ENCODE measurements at places on chromosomes 16 and 17.

DNA sequence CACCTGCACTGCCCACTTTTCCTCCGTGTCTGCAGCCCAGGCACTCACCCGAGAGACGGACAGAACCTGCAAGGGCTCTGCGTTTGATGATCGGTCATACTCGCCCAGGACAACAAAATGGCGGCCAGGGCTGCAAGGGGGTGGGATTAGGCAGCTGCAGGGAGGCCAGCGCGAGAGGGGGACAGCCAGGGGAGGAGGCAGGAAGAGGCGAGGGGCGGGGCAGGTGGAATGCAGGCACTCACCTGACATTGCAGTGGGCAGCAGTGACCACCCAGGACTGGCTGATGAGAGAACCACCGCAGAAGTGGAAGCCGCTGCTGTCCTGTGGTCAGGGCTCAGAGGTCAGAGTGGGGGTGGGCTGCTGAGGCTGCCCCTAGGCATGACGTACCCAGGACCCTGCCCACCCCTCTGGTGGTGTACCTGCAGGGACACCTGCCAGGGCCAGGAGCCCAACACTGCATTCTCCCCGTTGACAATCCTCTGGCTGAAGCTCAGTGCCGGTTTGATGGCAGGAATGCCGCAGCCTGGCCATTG is 917 bp downstream of the CTRL start:
- no peak for DNase-seq

DNA sequence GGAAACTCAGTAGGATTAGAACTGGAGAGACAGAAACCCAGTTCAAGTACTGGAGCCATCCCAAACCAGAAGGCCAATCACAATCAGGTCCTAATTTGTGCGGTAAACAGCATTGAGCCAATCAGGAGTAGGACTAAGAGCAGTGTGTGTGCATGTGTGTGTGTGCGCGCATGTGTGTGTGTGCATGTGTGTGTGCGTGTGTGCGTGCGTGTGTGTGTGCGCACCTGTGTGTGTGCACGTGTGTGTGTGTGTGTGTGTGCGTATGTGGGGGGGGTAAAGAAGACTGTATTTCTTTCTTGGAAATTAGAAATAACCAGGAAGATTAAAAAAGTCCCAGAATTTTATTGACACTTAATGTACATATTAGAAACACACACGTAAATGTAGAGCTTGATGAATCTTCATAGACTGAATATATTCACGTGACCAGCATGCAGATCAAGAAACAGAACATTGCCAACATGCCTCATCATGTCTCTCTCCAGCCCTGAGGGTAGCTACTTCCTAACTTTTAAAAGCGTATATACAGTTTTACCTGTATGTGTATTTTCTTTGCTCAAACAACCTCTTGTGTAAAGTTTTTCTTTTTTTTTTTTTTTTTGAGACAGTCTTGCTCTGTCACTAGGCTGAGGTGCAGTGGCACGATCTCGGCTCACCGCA is 919 bp upstream of the DHRS7C start:
- DNase-seq, result no peak

DNA sequence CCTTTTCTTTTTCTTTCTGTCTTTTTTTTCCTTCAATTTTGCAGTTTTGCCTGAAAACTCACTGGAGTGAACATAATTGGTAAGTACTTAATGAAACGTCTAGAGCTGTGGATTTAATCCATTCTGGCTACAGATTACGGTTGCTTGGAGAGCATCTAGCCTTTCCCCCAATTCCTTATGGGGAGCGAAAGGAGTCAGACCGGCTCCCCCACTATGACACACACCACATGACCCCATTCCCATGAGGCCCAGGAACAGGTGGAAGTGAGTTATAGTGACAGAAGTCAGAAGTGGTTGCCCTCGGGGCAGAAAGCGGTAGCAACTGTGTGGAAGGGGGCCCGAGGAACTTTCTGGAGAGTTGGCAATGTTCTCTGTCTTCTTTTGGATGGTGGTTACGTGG is 41.2 kb downstream of the EMP2 start:
- no peak for DNase-seq

- no peak for DNase-seq
These were observed 9.5 kb upstream of the IGFBP4 start for GRCh38 chr17:40433551-40434415.

- DNase-seq, result no peak
These were observed 458.7 kb upstream of the ZFHX3 start for GRCh38 chr16:73506568-73507056.

GRCh38 chr17:66727634-66728570 is 107.0 kb upstream of the CACNG5 start:
- peak; percentile 72 for DNase-seq

- peak; percentile 87 for DNase-seq
These were observed 5.7 kb downstream of the TRIM47 start for GRCh38 chr17:75872434-75873351.

DNA sequence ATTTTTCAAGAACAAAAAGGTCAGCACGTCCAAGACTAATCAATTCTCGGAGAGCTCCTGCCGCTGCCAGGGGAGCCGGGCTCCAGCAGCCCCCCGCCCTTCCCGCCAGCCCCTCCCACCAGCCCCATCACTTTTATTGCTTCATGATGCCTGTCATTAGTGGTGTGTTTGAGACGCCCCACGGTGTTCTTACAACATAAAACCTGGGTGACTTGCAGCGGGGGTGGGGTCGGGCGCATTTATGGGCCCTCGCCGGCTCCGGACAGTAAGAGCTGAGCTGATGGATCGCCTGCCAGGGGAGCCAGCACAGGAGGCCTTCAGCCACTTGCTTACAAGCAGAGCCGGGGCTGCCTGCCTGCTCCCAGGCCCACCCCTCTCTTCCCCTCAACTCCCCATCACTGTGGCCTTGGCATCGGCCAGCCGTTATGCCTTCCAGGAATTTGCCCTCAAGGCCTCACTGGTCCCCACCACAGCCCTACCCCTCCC is 82.9 kb upstream of the CBX4 start:
- no peak for DNase-seq

DNA sequence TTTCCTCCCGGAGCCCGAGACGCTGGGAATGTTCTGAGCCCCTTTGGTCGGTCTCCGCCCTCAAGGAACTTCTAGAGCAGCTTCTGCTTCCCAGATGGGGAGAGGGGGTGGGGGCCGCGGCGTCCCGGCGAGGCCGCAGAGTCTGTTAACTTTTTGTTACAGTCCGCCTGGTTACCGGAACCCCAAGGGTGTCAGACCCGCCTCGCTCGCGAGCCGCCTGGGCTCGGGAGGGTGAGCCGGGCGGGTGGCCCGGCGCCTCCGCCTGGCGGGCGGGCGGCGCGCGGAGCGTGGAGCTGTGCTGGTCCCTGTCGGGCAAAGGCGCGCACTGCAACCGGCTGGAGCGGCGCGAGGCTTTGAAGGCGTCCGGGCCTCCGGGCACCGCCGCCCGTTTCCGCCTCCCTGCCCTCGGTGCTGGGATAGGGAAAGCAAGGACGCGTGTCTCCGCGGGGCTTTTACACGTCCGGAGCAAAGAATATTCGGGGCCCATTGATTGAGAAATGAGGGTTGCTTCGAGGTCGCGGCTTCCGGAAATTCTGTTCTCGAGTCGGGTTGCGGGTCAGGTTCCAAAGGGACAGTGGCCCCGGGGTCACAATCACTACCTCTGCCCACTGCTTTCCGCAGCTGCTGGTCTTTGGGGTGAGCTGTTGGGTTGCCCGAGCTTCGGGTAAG is 1.7 kb downstream of the HS3ST3B1 start:
- peak; percentile 83 for DNase-seq

DNA sequence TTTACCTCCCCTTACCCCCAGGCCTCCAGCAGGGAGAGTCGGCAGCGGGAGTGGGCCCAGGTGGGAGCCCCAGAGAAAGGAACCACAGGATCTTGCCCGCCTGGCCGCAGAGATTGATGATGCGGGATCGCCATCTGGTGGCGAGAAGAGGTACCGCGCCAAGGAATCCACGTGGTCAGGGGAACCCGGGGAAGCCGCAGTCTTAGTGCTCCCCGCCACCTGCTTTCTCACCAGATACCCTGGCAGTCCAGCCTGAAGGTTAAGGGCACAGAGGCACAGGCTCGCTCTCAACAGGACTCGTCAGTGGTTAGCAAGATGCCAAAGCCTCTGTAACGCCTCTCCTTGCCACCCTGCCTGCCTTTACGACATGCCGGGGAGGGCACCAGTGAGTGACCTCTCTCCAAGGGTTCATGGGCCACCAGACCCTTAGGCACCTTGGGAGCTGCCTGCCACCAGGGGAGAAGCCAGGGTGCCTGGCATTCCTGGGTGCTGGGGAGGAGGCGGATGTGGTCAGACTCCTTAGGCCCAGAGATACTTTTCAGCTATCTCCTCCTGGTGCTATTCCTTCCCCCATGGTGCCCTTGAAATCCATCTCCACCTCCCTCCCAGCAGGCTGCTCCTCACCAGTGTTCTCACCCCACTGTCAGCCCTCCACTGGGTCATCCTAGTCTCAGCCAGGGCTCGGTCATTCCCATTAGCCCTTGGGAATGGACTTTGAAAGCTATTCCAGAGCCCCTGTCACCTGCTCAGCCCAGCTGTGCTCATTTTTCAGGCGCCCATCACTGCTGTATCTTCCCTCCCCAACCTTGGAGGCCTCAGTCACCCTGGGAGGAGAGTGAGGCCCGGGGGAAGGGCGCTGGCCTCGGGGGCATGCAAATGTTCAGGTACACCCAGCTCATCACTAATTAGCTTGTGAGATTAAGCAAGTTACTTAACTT is 5.5 kb upstream of the RHBDF2 start:
- DNase-seq, result peak; percentile 71

DNA sequence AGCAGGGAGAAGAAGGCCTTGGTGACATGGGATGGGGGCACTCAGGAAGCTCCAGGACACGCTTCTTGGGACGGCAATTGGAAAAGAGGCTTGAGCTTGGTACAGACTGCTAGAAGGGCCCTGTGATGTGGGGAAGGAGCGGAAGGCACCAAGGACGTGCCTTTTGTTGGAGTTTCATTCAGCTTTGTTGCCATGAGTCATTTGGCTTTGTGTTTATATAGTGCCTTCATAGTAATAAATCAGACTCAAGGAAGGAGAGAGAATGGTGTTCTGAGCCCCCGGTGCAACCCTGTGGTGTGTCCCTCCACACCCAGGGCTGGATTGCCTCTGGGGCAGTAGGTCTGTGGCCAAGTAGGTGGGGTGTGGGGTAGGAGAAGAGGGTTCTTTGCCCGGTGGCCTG is 7.4 kb upstream of the TBX4 start:
- DNase-seq, result peak; percentile 38

GRCh38 chr16:56798955-56799354 is 66.1 kb upstream of the SLC12A3 start:
- DNase-seq, result no peak

DNA sequence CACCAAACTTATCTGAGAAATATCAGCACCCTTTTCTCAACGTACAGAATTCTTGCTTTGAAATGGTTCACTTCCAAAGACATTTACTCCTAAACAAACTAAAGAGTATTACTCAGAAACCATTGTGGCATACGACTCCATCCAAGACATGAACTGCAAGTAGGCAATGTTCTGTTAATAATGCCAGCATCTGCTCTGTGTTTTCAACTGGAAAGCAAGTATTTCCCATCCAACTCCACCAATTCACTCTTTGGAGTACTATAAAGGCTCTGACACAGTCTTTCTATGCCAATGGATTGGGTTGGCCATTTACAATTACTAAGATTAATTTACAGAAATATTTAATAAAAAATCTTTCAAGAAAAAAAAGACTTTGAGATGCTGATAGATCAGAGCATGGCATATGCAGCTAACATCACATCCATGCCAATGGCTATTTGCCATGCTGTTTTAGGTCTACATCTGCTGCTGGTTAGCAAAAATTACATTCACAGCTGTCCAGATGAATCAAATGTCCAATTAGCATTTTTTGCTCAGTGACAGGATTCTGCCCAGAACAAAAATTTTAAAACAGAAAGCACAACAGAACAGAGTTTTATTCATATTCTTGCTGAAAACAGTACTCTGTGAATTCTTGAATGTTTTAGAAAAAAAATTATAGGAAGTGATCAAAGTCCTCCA is 65.9 kb upstream of the HLF start:
- no peak for DNase-seq

GRCh38 chr16:3457434-3458252 is 14.2 kb downstream of the NAA60 start:
- peak; percentile 98 for DNase-seq

- no peak for DNase-seq
These were observed 2.0 kb upstream of the ALDH3A1 start for GRCh38 chr17:19750020-19750572.

DNA sequence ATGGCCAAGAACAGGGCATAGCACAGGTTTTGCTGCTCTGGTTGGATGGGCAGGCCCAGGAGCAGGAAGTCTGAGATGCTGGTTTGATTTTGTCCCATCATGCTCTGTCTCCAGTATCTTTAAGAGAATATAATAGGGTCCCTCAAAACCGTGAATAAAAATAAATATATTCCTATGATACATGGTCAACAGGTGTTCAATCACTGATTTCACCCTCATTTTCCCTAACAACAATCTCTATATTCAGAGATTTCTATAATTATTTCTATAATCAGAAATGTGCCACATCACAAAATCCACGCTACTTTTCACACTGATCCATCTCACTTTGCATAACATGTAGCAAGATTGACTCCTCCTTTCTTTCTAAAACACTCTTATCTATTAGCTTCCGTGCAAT is at the start of gene OR1E2:
TSS of gene OR1E2 (minus strand) at position 101 of the 400 bp plus-strand sequence. CDS start at position 101, 0 bp downstream.
- no peak for DNase-seq

DNA sequence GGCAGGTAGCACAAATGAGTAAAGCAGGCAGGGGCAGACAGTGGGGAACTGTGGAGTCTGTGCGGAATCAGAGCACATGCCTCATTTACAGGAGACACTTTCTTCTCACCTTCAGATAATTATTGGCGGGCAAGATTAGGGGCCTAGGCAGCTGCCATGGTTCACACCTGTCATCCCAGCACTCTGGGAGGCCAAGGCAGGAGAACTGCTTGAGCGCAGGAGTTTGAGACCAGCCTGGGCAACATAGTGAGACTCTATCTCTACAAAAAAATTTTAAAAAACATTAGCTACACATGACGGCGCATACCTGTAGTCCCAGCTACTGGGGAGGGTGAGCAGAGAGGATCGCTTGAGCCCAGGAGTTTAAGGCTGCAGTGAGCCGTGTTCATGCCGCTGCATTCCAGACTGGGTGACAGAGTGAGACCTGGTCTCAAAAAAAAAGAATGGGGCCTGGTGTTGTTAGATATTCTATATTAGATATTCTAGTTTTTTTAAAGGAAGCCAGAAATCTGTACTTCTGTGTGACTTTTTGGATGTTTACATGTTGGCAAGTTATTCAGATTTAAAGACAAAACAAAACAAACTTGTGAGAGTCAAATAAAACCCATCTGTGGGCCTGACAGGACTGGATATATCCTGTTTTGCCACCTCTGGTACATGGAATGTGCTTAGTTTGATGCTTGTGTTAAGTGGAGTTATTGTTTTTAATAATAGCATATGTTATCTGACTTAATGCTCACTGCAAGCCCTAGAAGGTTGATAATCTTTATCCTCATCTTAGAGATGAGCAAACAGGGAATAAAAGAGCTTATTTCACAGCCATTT is 4.9 kb upstream of the LPCAT2 start:
- DNase-seq, result no peak

DNA sequence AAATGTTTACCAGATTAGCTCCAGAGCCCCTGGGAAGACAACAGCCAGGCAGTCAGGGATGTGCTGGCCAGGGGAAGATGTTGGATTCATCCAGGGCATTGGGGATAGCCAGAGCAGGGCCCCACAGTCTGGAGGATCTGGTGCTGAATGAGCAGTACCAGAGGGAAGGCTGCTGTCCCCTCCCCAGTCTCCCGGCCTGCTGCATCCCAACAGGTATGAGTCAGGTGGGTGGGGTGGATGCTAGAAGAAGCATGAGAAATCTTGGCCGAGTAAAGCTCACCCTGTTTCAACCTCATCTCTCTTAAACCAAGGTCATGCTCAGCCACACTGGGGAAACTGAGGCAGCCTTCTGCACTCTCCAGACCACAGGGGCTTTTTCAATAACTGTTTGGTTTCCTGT is 71.9 kb upstream of the SEC14L1 start:
- no peak for DNase-seq

Measured in A549 (cell line).